Activated CD4-positive, alpha-beta T cell treated with anti-CD3 and anti-CD28 coated beads for 36 hours (primary cell): ENCODE measurements at places on chromosomes 5 and 9.

- no peak for DNase-seq
Measured at GRCh38 chr5:169416583-169417196, 115.8 kb upstream of the SLIT3 start.

- no peak for DNase-seq
Measured at GRCh38 chr9:100720922-100721321, 143.0 kb downstream of the CAVIN4 start.

DNA sequence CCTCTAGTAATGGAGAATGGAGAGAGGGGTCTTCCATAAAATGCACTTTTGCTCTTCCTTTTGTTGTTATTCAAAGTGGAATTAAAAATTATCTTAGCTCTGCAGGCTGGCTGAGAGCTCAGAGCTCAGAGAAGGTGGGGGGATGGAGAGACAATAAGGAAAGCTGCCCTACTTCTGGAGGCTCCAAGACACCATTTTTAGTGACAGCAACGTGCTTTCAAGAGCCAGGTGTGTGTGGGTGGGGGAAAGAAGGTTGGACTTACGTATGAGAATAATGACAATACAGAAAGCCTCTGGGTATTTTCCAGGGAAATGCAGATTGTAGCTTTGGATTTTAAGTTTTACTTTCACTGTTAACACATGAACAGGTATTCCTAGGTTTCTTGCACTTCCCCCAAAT lies 173.9 kb downstream of the TRPM3 start:
- DNase-seq: no peak

DNA sequence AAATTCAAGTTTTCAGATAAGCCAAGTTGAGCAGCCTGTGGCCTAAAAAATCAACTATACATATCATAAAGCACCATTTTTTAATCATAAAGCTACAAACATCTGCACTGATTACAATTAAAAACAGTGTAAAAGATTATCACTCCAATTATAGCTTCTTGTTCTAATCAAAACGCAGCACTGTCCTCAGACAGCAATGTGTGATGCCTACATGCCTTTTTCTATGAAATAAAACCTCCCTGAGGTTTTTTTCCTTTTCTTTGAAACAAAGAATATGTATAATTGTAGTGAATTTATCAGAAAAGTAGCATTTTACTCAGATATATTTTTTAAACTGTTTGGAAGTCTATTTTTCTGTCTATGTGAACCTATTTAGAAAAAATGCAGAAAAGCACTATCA lies 366.1 kb upstream of the CCNH start:
- DNase-seq: no peak

- DNase-seq: peak; percentile 13
Measured at GRCh38 chr9:17063535-17064135, 71.2 kb upstream of the CNTLN start.

DNA sequence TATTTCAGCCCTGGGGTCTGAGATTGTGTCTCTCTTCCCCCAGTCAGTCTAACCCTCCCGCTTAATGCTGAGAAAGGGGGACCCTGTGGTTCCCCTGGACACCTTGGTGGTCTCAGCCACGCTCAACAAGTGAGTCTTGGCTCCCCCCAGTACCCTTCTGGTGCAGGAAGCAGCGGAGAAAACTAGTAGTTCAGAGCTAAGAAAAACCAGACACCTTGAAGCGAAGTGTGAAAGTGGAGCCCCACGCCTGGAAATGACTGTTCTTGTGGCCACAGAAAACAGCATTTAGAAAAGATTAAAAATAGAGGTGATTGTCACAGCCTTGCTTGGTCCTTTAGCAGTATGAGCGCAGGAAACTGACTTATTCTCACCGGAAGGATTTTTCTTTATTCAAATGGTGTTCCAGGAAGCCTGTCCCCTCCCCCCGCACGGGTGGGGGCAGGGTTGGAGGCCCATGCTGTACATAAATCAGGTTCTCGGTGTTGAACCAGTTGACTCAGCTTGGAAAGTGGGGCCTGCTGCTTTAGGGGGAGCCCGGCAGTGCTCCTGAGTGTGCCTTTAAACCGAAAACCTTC lies 8.1 kb downstream of the ARPC5L start:
- DNase-seq: peak; percentile 96

GRCh38 chr5:42595597-42595996 lies 161.0 kb upstream of the CCDC152 start:
- no peak for DNase-seq

GRCh38 chr5:111367115-111367514 lies 142.9 kb downstream of the CAMK4 start:
- DNase-seq: no peak

- DNase-seq: peak; percentile 65
Measured at GRCh38 chr5:119353686-119354366, 2.0 kb upstream of the TNFAIP8 start.

- DNase-seq: no peak
Measured at GRCh38 chr9:137116728-137117127, 2.2 kb upstream of the DPP7 start.

DNA sequence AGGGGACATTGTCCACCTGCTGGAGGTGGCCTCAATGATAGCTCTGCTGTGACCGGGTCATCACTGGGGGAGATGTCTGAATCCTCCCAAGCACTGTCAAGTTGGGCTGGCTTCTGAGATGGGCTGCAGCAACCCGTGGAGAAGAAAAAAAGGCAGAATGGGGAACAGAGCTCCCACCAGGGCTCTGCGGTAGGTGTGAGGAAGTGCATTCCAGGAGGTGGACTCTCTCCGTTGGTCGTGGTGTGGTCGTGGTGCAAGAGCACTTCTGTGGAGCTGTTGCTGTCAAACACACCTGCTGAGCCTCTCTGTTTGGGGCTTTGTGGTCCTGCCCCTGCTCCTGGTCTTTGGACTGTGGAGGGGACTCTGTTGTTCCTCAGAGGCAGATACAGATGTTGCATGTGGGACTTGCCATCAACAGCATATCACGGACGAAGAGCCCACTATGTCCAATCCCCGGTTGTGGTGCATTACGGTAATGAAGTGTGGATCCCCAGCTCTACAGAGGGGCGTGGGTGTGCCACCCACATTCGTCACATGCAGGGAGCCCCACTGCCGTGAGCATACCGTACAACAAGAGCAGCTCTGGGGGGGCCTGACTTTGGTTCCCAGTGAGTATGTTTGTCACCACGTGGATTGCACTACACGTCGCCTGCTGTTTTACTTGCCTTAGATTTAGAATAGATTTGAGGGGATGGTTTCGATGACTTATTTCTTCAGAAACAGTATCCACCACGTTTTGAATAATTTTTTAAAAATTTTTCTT lies 36.0 kb upstream of the PITX1 start:
- DNase-seq: no peak

DNA sequence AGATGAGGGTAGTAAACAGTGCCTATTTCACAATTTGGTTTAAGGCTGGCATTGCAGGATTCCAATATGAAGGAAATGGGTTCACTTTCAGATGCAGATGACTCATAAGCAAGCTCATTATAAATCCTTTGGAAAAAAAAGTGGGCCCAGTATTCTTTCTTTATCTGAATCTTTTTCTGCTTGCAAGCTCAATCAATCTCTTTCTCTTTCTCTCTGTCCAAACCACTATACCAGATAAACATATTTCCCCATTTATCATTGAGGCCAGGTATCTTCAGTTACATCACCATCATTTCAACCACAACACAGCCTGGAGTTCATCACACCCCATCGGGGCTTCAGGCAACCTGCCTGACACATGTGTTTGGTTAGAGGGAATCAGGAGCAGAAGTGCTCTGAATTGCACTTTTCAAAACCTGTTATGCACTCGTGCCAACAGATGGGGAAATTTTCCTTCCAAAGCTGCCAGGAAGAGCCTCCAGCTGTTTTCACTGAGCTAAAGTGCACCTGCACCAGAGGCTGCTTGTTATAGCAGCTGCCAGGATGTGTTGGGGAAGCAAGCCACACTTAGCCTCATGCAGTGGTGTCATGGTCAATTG lies 30.0 kb upstream of the MAMDC2 start:
- DNase-seq: no peak

- no peak for DNase-seq
Measured at GRCh38 chr5:8606231-8606630, 737.3 kb downstream of the MTRR start.

GRCh38 chr5:159377653-159378052 lies 47.4 kb upstream of the IL12B start:
- no peak for DNase-seq

DNA sequence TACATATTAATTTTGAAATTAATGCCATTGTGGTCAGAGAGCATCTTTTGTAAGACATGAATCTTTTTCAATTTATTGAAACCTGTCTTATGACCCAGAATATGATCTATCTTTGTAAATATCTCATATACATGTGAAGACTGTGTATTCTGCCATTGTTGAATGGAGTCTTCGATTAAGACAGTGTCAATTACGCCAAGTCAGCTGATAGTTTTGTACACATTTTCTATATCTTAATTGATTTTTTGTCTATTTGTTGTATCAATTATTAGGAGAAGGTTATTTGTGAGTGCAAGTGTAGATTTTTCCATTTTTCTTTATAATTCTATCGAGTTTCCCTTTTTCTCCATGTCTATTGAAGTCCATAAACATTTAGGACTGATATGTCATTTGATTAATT lies 471.6 kb downstream of the MED10 start:
- no peak for DNase-seq
